ENCODE measurements at places on chromosomes 13 and 19.

- DNase-seq, result no peak
Measured at GRCh38 chr13:75647126-75647784, 11.1 kb downstream of the LMO7 start.

DNA sequence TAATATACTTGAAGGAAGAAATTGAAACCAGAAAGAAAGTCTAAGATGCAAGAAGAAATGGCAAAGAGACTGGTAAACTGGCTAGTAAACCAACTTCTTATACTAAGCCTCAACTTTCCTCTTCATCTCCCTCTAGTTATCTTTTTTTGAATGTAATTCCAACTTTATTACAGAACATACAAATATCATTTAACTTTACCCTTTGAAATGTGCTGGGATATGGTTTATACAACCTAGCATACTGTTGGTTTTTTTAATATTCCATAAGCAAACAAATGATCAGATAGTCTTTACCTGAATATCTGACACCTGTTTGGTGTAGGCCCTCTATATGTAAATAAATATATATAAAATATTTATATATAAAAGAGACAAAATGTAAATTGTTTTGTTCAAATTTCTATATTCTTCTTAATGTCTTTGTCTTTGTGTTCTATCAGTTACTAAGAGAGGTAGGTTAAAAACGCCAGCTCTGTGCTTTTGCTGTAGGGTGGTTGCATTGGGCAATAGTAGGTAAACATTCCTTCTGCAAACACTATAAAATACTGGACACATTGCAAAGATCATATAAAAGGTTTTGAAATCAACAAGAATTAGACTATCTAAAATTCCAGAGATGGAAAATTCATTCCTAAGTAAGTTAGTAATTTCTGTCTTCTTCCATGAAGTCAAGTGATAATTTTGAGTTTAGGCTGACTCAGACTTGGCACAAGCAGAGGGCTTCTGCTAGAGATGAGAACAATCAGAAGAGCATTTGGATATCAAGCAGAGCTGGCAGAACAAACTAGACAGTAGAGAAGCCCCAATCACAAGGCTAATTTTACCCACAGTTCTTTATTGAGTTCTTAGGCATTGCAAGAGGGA lies 383.3 kb downstream of the RFC3 start:
- no peak for DNase-seq

GRCh38 chr19:4483385-4483784 lies 11.3 kb downstream of the HDGFL2 start:
- no peak for DNase-seq

DNA sequence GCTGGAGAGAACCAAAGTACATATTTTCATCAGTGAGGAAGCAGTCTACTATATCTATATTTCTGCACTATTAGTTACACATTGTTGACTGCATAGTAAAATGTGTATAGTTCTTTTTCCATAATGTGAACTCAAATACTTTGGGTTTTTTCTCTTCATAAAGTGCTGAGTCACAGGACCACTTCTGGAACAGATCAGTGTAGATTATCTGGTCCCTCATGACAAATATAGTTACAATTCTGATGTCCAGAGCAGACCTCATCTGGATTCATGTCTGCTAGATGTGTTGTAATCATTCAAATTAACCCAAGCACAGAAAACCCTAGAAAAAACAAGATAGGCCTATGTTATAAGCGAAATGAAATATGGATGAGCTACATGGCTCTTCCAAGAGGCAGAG lies 171.4 kb downstream of the SUCLA2 start:
- DNase-seq, result no peak

DNA sequence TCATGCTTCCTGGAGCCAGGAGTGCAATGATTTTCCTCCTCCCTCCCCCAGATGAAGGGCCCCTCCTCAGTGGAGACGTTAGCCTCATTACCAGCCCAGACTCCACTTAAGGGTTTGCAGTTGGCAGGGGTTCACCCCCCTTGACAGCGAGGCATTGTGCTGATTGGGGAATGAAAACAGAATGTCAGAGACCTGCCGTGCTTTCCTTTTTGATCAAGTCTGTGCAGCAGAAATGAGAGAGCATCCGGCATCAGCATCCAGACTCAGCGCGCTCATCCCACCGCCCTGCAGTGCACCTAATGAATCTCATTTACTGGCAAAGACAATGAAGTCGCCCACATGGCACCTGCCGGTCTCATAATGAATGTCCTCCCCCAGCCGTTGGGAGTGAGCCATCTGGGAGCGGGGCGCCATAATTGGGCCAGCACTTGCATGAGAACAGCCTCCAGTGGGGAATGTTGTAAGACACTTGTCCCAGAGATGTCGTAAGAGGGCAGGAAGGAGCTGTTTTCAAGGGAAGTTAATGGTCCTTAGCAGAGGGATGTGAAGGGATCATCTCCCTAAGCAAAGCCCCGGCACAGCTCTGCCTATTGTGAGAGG lies 98.3 kb upstream of the UQCRFS1 start:
- peak; percentile 1 for DNase-seq

- no peak for DNase-seq
Measured at GRCh38 chr19:19540064-19540714, 2.1 kb downstream of the CILP2 start.

GRCh38 chr19:10551698-10552301 lies 8.1 kb downstream of the ATG4D start:
- no peak for DNase-seq

DNA sequence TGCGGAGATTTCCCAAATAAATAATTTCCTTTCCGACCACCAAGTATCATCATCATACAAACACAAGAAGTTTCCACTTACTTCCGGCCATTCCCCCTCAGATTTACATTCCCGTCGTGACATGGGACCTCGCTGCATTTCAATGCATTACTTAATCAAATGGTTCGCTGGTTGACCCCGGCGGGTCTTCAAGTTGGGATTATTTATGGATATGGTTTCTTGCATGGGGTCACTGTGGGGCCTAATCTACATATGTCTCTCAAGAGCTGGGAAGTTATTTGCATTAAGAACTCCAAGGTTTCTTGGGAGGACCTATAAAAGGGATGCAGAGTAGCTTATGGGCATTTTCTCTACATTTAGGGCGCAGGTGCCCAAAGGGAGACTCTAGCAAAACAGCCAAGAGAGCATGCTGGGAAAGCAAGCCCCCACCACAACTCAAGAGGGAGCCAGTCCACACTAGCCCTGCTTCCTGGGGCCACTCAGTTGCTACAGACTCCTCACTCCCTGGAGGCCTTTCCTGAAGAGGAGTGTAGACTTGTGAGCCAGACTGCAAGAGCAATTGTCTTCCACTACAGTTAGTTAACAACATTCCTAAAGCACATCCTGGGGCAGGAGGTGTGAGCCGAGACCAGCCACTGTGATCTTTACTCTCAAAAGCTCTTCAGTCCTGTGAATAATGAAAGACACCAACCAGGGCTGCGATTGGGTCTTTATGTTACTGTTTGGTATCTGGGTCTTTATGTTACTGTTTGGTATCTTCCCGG lies 125.3 kb downstream of the KATNAL1 start:
- DNase-seq, result no peak

- DNase-seq, result no peak
Measured at GRCh38 chr13:27321468-27322431, 51.1 kb downstream of the RASL11A start.

Data from substantia nigra (tissue), 51 donors.